Stimulated activated CD8-positive, alpha-beta memory T cell treated with anti-CD3 and anti-CD28 coated beads, Interleukin-15, amount 100 ng/mL, for 4 hours (primary cell): ENCODE measurements at places on chromosomes 13 and 19.

GRCh38 chr13:25946321-25946720 lies 105.5 kb downstream of the SHISA2 start:
- no peak for DNase-seq

- no peak for DNase-seq
Measured at GRCh38 chr19:38079926-38080380, 144.1 kb downstream of the DPF1 start.

GRCh38 chr19:5091018-5091683 lies 122.2 kb downstream of the KDM4B start:
- DNase-seq = no peak

DNA sequence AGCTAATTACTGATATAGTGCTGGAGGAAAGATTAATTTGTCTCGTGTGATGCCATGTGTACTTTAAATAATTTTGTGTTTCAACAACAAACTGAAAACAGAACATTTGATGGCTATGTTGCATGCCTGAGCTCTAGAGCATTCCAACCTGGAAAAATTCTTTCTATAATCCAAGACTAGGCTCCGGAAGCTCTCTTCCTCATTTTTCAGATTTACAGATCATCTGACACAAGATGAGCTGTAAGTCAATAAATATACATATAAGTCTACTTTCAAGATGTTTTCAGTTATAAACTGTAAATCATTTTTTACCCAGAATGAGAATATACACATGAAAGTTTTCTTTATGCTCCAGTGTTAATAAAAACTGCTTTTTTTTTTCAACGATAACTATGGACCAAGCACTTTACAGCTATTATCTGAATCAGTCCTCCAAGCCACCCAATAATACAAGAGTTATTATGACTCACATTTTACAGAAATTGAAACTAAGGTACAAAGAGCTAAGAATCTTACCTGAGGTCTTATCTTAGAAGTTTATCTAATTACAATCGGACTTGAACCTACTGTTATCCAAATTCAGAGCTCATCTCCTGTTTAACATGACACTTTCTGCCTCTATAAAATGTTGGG lies 6.4 kb upstream of the FOXO1 start:
- no peak for DNase-seq
